ENCODE measurements at places on chromosomes 7 and 10. TPM values are rescaled to one million over a fixed set of nuclear protein-coding genes. Genes with fewer than 3 reads are reported as not detected.

- peaks cover 50% of the 10 kb centered on the region for H3K36me3 ChIP-seq
- H3K4me1 ChIP-seq, result no peaks in the 10 kb centered on the region
- DNase-seq, result no peak
Observed at GRCh38 chr10:63164166-63164623, 31.1 kb downstream of the NRBF2 start.

Gene LBX1
- total RNA-seq, result not detected

DNA sequence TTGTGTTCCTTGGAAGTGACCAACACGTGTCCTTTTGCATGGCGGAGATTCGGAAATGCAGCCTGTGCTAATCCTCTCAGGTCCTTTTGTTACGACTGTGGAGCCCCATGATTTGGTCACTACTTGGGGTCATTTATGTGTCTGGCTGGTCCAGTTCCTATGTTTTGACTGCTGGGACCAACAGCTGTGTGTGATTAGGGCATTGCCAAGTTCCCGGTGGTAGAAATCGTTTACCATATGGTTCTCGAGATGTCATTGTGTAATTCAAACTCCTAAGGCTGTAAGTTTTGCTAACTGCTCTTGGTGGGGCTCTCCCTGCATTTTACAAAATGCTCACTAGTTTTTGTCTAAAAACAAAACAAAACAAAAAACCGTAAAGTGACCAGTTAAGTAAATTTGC, 62.0 kb downstream of the CCNY start:
- no peaks in the 10 kb centered on the region for H3K27me3 ChIP-seq
- DNase-seq, result no peak
- no peak overlapping the region for H3K4me3 ChIP-seq
- H3K4me1 ChIP-seq, result peaks cover 52% of the 10 kb centered on the region

GRCh38 chr7:14770614-14771013, 131.9 kb downstream of the DGKB start:
- no peaks in the 10 kb centered on the region for H3K4me1 ChIP-seq
- DNase-seq, result no peak
- no peaks in the 10 kb centered on the region for H3K27me3 ChIP-seq
- no peak overlapping the region for H3K27ac ChIP-seq

Gene MYO3A
- 29.8 TPM for total RNA-seq

GRCh38 chr10:72370201-72370722, 15.5 kb upstream of the DNAJB12 start:
- no peaks in the 10 kb centered on the region for H3K4me1 ChIP-seq
- DNase-seq, result no peak
- H3K36me3 ChIP-seq, result peaks cover 13% of the 10 kb centered on the region
- no peaks in the 10 kb centered on the region for H3K27me3 ChIP-seq

Gene KAZALD1
- total RNA-seq, result not detected

DNA sequence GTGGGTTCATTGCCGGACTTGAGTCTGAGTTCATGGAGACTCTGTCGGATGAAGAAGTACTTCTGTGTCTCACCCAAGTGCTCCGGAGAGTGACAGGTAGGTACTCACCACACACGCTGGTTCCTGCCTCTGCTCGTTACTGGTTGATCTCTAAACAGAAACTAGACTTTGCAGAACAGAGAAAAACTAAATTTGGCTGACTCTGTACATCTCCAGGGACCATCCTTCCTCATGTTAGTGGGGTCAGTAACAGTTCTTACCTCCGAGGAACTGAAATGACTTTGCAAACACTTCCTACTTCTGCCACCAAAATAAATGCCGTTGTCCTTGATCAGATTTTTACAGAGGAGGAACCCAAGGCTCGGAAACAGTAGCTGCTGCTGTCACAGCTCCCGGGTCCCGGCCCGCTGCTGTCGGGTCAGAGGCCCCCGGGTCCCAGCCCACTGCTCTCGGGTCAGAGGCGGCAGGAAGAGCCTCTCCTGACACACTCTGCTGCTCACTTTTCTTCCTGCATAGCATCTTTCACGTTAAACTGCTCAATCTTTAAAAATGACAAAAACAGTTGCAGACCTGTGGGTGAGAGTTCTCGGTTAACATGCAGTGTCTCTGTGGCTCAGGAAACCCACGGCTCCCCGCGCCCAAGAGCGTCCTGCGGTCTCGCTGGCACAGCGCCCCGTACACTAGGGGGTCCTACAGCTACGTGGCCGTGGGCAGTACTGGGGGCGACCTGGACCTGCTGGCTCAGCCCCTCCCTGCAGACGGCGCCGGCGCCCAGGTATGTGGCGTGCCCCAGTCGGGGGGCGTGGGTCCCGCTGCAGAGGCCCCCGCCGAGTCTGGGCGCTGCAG, 4.8 kb upstream of the MTG1 start:
- no peaks in the 10 kb centered on the region for H3K27me3 ChIP-seq
- H3K4me1 ChIP-seq, result peaks cover 9% of the 10 kb centered on the region
- peak overlapping the region; percentile 20 for H3K27ac ChIP-seq
- peak; percentile 25 for DNase-seq
- H3K4me3 ChIP-seq, result peak overlapping the region; percentile 17

- no peaks in the 10 kb centered on the region for H3K4me1 ChIP-seq
- H3K4me3 ChIP-seq, result no peak overlapping the region
- H3K36me3 ChIP-seq, result no peaks in the 10 kb centered on the region
- no peak overlapping the region for H3K27ac ChIP-seq
- DNase-seq, result peak; percentile 79
Observed at GRCh38 chr7:70997261-70997660, 134.7 kb upstream of the GALNT17 start.

DNA sequence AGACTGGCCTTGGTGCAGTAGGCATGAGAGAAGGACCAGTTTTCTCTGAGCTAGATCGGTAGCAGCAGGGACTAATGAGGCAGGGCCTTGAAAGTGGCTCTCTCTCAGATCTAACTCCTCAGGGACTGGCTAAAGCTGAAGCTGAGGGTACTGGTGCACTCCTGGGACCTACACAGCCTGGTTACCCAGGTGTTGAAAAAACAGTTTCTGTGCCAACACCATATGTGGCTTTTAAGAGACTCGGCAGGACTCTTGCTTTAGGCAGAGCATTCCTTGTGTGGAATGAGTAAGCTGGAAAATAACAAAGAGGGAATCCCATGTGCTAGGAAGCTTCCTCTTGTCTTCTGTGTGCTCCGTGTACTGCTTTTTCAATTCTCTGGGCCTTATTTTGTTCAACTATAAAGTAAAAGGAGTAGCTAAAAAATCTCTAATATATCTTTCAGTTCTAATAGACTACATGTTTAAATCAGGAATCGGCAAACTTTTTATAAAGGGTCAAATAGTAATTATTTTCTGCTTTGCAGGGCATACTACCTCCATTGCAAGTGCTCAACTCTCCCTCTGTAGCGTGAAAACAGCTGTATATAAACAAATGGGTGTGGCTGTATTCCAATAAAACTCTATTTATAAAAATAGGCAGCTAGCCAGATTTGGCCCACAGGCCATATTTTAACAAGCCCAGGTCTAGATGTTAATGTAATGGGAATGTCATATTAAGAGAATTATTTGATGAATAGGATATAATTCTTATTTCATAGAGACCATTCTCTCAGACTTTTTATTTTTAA, 186.1 kb upstream of the KAT6B start:
- no peaks in the 10 kb centered on the region for H3K27me3 ChIP-seq
- DNase-seq, result no peak
- peaks cover 9% of the 10 kb centered on the region for H3K4me1 ChIP-seq
- H3K4me3 ChIP-seq, result no peak overlapping the region
- H3K27ac ChIP-seq, result no peak overlapping the region

GRCh38 chr10:21514818-21515351, 10.6 kb downstream of the SKIDA1 start:
- peak overlapping the region; percentile 76 for H3K4me3 ChIP-seq
- peaks cover 67% of the 10 kb centered on the region for H3K27me3 ChIP-seq
- no peak overlapping the region for H3K27ac ChIP-seq
- peaks cover 66% of the 10 kb centered on the region for H3K4me1 ChIP-seq

Gene WDFY4
- total RNA-seq, result 4.1 TPM

DNA sequence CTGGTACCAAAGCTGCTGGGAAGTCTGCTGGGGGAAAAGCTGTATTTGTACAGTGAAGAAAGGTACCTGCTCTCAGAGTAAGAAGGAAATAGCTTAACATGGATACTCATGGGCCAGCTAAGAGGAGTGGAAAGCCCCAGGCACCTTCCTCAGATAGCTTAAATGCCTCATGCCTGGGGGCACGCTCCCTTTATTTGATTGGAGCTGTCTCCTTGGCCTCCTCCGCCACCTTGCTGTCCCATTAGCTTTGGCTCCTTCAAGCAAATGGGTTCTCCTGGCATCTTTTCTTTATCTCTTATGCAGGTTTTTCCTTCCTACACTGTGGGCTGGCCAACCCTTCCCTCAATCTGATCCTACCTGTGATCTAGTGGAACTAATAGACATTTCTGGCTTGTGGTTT, 318.5 kb downstream of the SH2D4B start:
- no peaks in the 10 kb centered on the region for H3K4me1 ChIP-seq
- H3K27ac ChIP-seq, result no peak overlapping the region
- no peaks in the 10 kb centered on the region for H3K36me3 ChIP-seq
- no peak overlapping the region for H3K4me3 ChIP-seq
- H3K27me3 ChIP-seq, result no peaks in the 10 kb centered on the region

GRCh38 chr7:151834271-151835035, 42.5 kb downstream of the PRKAG2 start:
- no peaks in the 10 kb centered on the region for H3K27me3 ChIP-seq
- no peak overlapping the region for H3K27ac ChIP-seq
- H3K36me3 ChIP-seq, result peaks cover 17% of the 10 kb centered on the region
- no peak for DNase-seq
- no peak overlapping the region for H3K4me3 ChIP-seq

Gene CRYGN
- not detected for total RNA-seq

- peak overlapping the region; percentile 35 for H3K27ac ChIP-seq
- no peak for DNase-seq
- no peaks in the 10 kb centered on the region for H3K36me3 ChIP-seq
- no peak overlapping the region for H3K4me3 ChIP-seq
- peaks cover 8% of the 10 kb centered on the region for H3K4me1 ChIP-seq
- H3K27me3 ChIP-seq, result no peaks in the 10 kb centered on the region
Observed at GRCh38 chr7:47758546-47758945, 176.6 kb upstream of the TNS3 start.

Gene POU6F2
- 0.37 TPM for total RNA-seq

Gene SEMA3A
- total RNA-seq, result 4.1 TPM

Gene FBXO24
- not detected for total RNA-seq

- H3K4me3 ChIP-seq, result peak within 1 kb of the TSS; percentile 42
- peak within 1 kb of the TSS; percentile 15 for H3K27ac ChIP-seq
- no peaks in the 10 kb centered on the region for H3K36me3 ChIP-seq
- peak; percentile 49 for DNase-seq
- peaks cover 100% of the 10 kb centered on the region for H3K27me3 ChIP-seq
Observed at GRCh38 chr10:99532687-99533495, at the start of gene NKX2-3. Gene NKX2-3, plus strand, starts transcription at chr10:99532942. Its CDS starts 190 bp downstream, at chr10:99533132.

GRCh38 chr10:22666287-22667092, 47.9 kb downstream of the PIP4K2A start:
- H3K36me3 ChIP-seq, result no peaks in the 10 kb centered on the region
- H3K4me1 ChIP-seq, result no peaks in the 10 kb centered on the region
- no peaks in the 10 kb centered on the region for H3K27me3 ChIP-seq
- peak overlapping the region; percentile 28 for H3K4me3 ChIP-seq
- peak overlapping the region; percentile 46 for H3K27ac ChIP-seq

Gene SMKR1
- not detected for total RNA-seq

GRCh38 chr7:101088858-101089529, 3.7 kb downstream of the TRIM56 start:
- H3K4me1 ChIP-seq, result peaks cover 19% of the 10 kb centered on the region
- no peak overlapping the region for H3K4me3 ChIP-seq
- no peak for DNase-seq
- peaks cover 28% of the 10 kb centered on the region for H3K36me3 ChIP-seq
- H3K27me3 ChIP-seq, result no peaks in the 10 kb centered on the region
- H3K27ac ChIP-seq, result no peak overlapping the region

All from stomach (tissue), 19 donors.